ENCODE measurements at places on chromosomes 13 and 19. TPM values are rescaled to one million over a fixed set of nuclear protein-coding genes. Genes with fewer than 3 reads are reported as not detected.

Gene LRG1
- total RNA-seq, result 4.2 TPM

Gene EEF2
- 872 TPM for total RNA-seq

Gene KANK3
- 72.4 TPM for total RNA-seq

Gene TMTC4
- 5.8 TPM for total RNA-seq

Gene PEG3
- total RNA-seq, result 5.4 TPM

Gene VSIG10L
- total RNA-seq, result 0.29 TPM

Gene CYP2F1
- total RNA-seq, result not detected

Gene ZNF497
- total RNA-seq, result 1.5 TPM

Gene RFPL4A
- not detected for total RNA-seq

Gene SLC1A6
- total RNA-seq, result not detected

Gene PODNL1
- total RNA-seq, result not detected

Gene CD70
- not detected for total RNA-seq

Gene PSG4
- total RNA-seq, result not detected

Gene RGS9BP
- not detected for total RNA-seq

Gene USHBP1
- 3.3 TPM for total RNA-seq

Gene NLRP7
- total RNA-seq, result not detected

Gene NCR1
- not detected for total RNA-seq

Gene FCER2
- total RNA-seq, result 1.5 TPM

Gene CACNG7
- total RNA-seq, result not detected

Gene TNFSF9
- not detected for total RNA-seq

Gene OR7A5
- total RNA-seq, result not detected

Gene TEX101
- not detected for total RNA-seq

Gene PSG6
- not detected for total RNA-seq

Gene CEACAM16
- not detected for total RNA-seq

Gene RAB3A
- not detected for total RNA-seq

Gene ZNF358
- total RNA-seq, result 66.1 TPM

Gene APOC4
- not detected for total RNA-seq

Gene DCT
- total RNA-seq, result not detected

Gene PMIS2
- not detected for total RNA-seq

Gene CAMSAP3
- 42.9 TPM for total RNA-seq

Gene LILRB5
- total RNA-seq, result not detected
